Activated CD4-positive, alpha-beta T cell treated with anti-CD3 and anti-CD28 coated beads, Interleukin-10, Interleukin-2, amounts not matched to agents 100 ng/mL and 50 ng/mL, durations not matched to agents 16 hours and 8 hours (primary cell): ENCODE measurements at places on chromosomes 3 and 15.

DNA sequence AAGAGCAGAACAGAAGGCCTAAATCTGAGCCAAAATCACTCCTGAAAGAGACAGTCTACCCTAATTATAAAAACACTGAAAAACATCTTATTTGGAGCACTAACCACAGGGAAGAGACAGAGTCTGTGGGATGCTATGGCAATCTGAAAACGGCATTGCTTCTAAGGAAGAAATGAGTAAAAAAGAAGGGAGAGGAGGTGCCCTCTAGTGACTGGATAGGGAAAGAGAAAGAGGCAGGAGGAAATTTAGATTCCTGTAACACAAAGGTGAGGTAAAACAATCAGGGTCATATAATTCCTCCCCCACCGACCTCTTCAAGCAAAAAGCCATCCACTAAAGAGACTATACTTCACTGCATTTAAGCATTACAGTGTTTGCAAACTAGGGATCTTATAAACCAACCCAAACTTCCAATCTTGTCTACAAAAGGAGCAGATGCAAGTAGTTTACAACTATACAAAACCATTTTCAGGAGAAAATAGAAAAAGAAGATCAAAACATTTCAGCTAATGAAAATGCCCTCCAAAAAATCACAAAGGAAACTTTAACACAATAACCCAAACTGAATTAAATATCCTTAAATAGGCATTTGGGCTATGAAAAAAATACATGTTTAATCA lies 32.6 kb downstream of the HACD2 start:
- DNase-seq = peak; percentile 28

DNA sequence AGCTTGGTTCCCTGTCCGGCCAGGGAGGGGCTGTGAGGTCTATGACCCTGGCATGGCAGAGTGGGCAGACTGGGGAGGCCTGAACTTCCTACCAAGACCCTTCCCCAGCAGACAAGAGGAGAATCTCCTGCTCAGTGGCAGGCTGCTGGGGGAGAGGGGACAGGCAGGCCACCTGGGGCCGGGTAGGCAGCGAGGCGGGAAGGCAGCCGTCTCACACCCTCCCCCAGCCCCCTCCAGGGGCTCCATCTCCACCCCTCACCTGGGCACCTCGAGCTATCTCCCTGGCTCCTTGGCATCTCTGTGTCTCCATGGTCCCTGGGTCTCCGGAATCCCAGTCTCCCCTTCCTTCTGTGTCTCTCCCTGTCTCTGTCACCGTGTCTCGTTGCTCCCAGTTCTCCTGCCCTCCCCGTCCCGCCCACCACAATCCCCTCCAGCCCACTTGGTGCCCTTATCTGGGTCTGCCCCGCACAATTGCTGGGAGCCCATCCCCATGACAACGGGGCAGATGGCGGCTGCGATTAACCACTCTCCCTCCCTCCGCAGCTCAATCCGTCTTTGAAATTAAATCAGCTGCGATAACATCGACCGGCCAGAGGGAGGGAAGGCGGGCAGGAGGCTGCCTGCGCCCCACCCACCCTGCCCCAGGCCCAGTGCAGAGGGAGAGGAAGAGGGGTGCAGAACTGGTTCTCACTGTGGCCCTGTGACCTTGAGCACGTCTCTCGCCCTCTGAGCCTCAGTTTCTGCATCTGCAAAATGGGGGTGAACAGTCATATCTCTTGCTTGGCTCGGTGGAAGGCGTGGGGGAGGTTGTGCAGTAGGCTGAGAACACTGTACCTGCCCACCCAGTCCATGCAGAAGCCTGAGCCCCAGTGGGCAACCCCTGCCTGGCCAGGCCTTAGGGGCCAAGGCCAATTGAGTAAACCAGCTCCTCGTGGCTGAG lies 9.6 kb downstream of the DNAJB8 start:
- no peak for DNase-seq

- no peak for DNase-seq
Observed at GRCh38 chr3:123036352-123037014, 8.9 kb upstream of the SEMA5B start.

DNA sequence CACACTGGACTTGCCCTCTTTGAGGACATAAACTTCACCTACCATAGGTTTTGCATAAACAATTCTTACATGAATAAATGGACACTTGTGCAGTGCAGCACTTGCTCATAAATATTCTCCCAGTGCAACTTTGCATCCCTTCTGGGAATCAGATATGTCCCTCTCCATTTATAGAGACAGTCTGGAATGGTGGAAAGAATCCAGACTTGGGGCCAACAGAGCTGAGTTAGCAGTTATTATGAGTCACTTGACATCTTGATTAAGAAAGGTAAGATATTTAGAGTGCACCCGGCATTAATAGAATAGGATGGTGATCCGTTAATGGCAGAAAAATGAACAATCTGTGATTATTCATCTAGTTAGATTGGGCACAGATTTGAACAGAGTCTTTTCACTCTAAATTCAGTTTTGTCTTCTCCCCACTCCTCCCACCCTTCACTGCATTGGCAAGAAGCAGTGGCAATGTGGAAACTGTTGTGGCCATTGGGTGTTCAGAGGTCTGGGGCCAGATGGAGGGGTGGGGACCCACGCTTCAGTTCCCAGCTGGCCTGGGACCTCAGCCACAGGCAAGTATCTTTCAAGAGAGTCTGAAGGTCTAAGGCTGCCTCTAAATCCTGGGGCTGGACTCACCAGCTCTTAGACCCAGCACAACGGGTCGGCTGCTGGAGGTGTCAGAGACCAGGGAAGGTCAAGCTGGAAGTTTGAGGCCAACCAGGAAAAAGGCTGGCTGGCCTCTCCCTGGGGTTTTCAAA lies 58.9 kb upstream of the KY start:
- DNase-seq = no peak

- DNase-seq = no peak
Observed at GRCh38 chr3:195450731-195451229, 8.0 kb upstream of the ACAP2 start.

DNA sequence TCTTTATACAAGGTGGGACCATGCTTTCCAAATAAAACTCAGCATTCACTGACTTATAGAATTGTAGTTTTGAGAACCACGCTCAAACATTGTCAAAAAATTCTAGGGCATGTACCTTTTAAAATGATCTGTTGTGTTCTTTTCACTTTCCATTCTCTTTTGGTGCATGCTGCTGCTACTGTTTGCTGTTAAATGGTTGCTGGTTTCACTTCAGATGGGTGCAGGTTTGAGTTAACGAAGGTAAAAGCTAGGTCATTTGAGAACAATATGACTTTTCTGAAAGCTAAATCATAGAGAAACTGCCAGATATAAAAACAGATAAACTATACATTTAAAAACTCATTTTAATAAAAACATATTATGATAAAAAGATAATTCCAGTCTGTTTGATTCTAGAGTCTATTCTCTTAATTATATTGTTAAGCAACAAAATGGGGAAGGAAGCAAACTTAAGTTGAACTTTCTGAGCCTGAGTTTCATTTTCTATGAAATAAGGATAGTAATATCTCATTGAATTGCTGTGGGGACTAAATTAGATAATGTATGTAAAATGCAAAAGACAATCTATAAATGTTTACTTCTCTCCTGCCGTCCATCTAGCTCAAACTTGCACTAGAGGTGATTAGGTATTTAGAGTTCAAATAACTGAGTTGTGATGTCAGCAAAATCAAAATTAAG lies 82.4 kb downstream of the OXSM start:
- no peak for DNase-seq

GRCh38 chr3:184372296-184372821 lies 5.6 kb downstream of the THPO start:
- no peak for DNase-seq

GRCh38 chr3:110352841-110353604 lies 718.6 kb upstream of the NECTIN3 start:
- no peak for DNase-seq

DNA sequence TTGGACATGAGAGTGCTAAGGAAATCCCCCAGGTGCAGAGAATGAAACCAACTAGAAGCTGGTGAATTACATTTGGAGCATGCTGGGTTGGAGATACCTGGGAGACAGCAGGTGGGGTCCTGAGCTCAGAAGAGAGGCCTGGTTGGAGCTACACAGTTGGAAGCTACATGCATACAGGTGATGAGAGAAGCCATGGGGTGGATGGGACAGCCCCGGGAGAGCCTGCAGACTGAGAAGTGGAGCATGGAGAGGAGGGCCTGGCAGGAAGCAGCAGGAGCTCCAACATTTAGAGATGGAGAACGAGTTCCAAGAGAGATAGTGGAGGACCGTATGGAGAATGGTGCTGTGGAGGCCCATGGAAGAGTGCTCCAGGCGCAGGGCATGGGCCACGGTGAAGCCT lies 10.2 kb downstream of the PAQR5 start:
- DNase-seq = no peak

DNA sequence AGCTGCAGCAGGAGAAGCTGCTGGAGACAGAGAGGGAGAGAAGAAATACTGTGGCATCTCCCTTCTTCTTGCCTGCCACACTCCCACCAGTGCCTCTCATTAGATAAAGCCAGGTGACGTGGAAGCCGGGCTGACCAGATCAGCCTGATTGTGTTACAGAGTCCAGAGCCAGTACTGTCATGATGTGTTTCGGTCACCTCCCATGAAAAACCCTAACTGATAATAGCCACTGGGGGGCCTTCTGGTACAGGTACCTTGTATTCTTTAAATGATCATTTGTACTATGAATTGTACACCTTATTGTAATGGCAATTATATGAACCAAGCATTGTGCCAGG lies 125.8 kb upstream of the TMEM108 start:
- no peak for DNase-seq

DNA sequence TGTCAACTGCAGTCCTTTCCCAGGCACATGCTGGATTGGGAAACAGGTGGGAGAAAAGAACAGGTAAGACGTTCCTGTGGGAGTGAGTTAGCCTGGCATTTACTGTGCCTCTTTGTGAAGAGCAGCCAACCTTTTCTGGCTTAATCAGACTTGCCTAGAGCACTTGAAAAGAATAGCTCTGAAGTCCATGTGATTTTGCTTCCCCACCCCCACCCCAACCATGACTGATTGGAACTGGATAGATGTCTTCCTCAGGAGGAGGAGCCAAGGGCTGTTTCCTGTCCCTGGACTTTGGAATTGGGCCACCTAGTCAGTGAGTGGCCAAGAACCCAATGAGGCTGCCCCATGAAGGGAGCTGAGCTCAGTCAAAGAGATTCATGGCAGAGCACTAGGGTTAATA lies 4.7 kb upstream of the TMEM41A start:
- no peak for DNase-seq

DNA sequence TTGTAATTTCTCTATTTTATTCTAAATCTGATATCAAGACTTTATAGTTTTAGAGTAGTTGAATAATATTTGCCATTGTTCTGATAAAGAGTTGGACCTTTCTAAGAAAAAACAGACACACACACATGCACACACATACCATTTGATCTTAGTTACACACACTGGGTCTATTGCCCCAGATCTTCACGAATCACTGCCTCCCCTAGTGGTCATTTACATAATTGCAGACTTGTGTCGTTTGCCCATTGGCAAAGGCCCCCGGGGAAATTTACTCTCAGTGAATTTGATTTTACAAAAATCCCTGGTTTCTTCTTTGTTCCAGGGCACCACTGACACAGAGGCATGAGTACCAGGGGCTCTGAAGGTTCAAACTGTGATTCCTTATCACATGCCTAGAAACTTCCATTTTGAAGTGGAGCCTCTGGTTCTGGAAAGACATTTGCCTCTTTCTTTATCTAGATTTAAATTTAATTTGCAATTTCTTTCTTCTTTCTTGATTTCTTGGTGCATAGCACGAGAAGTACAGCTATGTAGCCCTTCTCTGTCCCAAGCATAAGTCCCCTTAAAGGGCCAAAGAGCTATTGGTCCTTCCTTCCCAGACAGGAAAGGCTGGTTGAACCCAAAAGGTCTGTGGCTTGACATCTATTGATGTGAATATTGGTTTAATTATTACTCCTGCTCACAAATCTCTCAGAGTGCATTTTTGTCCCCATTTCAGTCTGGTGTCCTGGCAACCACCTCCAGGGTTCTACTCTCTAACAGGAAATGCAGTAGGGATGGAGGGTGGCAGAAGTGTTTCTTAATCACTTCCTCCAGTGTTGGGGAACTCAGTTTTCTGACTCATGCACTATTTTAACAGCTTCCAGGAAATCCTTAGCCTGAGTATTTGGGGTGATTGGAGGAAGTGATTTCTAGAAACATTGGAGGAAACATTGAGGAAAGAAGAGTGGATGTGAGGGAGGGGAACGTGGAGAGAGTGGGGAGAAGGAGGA lies 32.4 kb upstream of the SLC6A11 start:
- peak; percentile 60 for DNase-seq

- no peak for DNase-seq
Observed at GRCh38 chr3:85475346-85475745, 516.6 kb downstream of the CADM2 start.

DNA sequence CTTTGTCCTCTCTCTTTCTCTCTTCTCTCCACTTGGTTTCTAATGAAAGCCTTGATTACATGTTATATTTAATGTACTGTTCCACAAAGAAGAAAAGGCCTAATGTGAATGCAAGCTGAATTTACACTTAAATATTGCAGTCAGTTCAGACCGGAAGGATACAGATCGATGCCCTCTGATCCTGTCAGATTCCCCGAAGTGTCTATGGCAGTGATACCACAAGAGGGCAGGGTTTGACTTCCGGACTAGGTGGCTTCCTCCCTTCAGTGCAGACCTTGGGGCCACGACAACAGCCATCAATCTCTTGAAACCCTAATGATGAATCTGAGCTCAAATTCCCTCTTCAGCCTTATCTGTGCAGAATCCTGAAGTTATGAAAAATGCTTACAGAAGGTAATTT lies 29.5 kb downstream of the AGTR1 start:
- DNase-seq = peak; percentile 28

DNA sequence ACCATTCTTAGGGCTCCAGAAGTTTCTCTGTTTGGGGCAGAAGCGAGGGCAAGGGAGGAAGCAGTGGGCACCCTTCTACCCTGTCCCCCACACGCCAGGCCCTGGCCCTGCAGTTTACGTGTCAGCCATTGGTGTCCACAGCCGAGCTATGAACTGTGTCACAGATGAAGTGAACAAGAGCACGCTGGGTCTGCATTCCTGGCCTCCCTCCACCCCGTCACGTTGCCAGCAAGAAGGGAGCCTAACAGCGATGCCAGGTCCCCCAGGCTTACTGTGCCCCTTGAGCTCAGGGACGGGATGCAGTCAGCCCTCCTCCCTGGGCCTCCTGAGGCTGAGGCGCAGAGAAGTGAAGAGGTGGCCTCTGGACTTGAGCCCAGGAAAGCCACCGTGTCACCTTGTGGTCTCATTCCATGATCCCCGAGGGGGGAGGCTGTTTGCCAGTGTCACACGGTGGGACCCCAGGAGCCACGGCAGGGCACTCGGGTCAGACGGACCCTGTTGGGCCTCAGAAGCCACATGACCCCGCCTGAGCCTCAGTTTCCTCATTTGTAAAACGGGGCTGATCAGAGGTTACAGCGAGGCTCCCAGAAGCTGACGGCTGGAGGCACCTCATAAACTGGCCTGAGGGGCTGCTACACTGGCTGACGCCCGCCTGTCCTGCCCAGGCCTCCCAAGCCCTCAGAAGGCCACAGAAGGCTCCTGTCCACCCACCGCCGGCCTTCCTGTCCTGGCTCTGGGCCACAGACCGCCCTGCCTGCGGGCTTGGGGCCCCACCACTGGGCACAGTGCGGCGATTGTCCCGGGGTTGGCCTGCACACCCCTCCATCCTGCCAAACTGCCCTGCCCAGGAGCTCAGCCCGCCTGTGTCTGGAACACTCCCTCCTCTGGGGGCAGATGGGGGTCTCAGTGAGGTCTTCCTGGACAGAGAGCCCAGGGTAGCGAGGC lies 18.6 kb downstream of the IQSEC1 start:
- DNase-seq = no peak

- DNase-seq = no peak
Observed at GRCh38 chr15:39275066-39275465, 305.8 kb upstream of the THBS1 start.
